ENCODE measurements at places on chromosomes 11 and 22. TPM values are rescaled to one million over a fixed set of nuclear protein-coding genes. Genes with fewer than 3 reads are reported as not detected.

NAALADL1 gene
- 8.1 TPM for polyA plus RNA-seq

SAMM50 gene
- polyA plus RNA-seq = 64.6 TPM

DNA sequence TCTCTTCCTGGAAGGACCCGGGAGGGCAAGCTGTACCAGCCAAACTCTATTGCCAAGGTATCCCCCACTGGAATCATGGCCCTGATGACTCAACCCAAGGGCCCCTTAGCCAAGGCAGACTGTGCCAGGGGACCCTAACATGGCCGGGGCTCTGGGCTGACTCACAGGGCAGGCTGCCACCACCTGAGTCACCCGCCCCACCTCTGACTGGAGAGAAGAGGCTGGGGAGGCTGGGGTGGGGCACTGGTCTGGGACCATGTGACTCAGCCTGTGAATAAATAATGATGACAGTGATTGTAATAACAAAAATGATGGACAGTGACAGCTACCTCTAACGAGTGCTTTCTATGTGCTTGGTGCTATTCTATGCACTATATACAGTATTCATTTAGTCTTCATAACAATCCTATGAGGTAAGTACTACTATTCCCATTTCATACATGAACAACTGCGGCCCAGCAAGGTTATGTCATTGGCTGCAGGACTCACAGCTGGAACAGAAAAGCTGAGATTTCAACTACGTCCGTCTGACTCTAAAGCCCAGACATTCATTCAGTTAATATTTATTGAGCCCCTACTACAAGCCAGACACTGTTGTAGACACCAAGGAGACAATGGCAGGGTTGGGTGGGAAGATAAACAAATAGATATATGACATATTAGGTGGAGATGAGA, 84.2 kb downstream of the FBXO7 start:
- H3K27ac ChIP-seq = no peak overlapping the region
- DNase-seq = no peak
- H3K4me3 ChIP-seq = no peak overlapping the region
- H3K27me3 ChIP-seq = no peaks in the 10 kb centered on the region

DNA sequence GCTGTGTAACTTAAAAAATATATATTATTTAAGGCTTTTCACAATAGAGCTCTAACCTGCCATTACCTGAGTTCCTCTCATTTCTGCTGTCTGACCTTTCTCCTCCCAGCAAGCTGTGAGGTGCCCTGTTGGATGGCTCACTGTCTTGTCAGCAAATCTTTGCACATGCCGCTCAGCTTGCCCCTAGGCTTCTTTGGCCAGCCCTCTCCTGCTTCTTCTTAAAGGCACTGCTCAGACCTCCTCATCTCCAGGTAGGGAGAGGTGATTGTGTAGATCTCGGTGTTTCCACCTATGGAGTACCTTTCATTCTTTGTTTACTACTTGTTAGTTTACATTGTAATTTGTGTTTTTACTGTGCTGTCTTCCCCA, 96.5 kb downstream of the EXT2 start:
- H3K4me3 ChIP-seq = no peak overlapping the region
- no peak overlapping the region for H3K27ac ChIP-seq
- H3K27me3 ChIP-seq = no peaks in the 10 kb centered on the region
- no peaks in the 10 kb centered on the region for H3K36me3 ChIP-seq

- H3K27ac ChIP-seq = peak overlapping the region; percentile 9
- peaks cover 7% of the 10 kb centered on the region for H3K36me3 ChIP-seq
- no peaks in the 10 kb centered on the region for H3K27me3 ChIP-seq
These were observed 749 bp downstream of the VWA5A start for GRCh38 chr11:124115782-124116616.

GRCh38 chr22:22394591-22394990, 114.0 kb downstream of the ZNF280B start:
- peaks cover 23% of the 10 kb centered on the region for H3K4me1 ChIP-seq
- no peak overlapping the region for H3K27ac ChIP-seq
- no peak for DNase-seq
- no peaks in the 10 kb centered on the region for H3K36me3 ChIP-seq
- no peaks in the 10 kb centered on the region for H3K27me3 ChIP-seq

DNA sequence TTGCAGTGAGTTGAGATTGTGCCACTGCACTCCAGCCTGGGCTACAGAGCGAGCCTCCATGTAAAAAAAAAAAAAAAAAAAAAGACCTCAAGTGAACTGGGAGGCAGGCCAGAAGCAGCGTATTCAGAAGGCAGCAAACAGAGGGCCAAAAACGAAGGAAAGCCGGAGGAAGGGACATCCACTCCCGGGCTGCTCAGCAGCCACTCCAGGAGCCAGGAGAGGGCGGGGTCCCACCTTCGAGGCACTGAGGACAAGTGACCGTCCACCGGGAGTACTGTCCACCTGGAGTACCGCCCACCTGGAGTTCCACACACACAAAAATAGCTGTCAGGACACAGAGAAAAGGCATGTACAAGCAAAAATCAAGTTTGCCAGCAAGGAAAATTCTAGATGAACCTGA, 5.5 kb downstream of the TOLLIP start:
- H3K36me3 ChIP-seq = peaks cover 53% of the 10 kb centered on the region
- no peak for DNase-seq
- H3K4me1 ChIP-seq = peaks cover 89% of the 10 kb centered on the region
- no peaks in the 10 kb centered on the region for H3K27me3 ChIP-seq

DNA sequence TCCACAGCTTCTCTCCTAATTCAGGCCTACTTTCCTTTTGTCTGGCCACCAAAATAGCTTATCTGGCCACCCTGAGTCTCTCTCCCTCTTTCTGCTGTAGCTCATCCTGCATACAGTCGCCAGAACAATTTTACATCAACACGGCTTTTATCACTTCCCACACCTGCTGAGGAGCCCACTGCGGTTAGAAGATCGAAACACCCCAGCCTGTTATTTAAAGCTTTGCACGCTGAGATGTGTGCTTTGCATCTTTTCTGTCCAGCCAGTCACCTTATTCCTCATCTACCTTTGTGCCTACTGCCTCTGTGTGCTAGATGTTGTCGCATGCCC, 96.0 kb downstream of the COMMD9 start:
- no peaks in the 10 kb centered on the region for H3K27me3 ChIP-seq
- no peak overlapping the region for H3K27ac ChIP-seq
- no peak overlapping the region for H3K4me3 ChIP-seq
- H3K36me3 ChIP-seq = peaks cover 1% of the 10 kb centered on the region

GRCh38 chr22:19063581-19064353, 58.4 kb downstream of the DGCR2 start:
- DNase-seq = no peak
- no peaks in the 10 kb centered on the region for H3K27me3 ChIP-seq
- H3K4me3 ChIP-seq = no peak overlapping the region

DNA sequence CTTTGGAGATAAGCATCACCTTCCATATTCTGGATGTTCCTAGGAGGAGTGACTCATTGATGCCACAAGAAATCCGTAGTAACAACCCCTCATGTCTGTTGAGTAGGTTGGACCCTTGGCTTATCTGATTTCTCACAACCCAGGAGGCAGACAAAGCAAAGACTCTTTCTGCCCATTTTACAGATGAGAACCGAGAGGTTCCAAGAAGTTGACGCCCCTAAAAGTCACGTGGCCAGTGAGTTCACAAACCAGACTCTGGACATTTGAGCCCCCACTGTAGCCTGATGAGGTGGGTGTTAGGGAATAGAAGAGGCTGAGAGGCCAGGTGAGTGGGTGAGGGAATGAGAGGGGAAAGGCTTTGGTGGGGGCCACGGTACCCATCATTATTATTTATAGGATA, 70.3 kb downstream of the TSPAN18 start:
- H3K4me3 ChIP-seq = no peak overlapping the region
- H3K4me1 ChIP-seq = peaks cover 87% of the 10 kb centered on the region
- no peak for DNase-seq

DNA sequence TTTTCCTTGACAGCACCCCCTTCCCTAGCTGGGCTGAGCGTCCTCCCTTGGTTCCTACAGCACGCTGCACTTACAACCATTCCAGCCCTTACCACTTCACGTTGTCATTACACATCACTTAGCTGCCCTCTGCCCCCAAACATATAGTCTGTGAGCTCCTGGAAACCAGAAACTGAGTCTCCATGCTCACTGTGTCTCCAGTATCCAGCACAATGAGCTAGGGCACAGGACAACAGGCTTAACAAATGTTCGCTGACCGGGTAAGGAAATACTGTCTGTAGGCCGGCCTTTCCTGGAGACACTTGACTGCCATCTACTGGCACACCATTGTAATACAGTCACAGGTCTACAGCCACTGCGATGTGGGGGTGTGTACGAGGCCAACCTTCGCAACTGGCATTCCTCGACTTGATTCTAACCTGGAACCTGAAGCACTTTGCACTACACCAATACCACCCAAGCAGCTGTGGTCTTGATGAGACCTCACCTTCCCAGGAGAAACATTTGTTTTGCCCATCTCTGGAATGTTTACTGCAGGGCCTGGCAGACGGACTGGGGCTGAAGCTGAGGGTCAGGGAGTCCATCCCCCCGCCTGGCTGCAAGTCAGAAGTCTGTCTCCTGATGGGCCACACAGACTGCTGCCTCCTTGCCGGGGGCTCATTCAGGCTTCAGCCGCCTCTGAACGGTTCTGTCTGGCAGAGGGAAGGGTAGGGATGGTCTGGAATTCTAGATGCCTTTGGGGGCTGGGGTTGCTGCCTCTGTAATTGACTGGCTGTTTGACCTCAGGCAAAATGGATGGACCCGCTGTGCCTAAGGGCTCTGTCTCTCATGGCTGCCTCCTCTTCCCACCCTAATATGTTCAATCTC, 72.0 kb downstream of the SYN3 start:
- H3K27me3 ChIP-seq = no peaks in the 10 kb centered on the region
- H3K4me1 ChIP-seq = peaks cover 23% of the 10 kb centered on the region
- peak; percentile 97 for DNase-seq
- H3K36me3 ChIP-seq = no peaks in the 10 kb centered on the region
- H3K27ac ChIP-seq = peak overlapping the region; percentile 63

DNA sequence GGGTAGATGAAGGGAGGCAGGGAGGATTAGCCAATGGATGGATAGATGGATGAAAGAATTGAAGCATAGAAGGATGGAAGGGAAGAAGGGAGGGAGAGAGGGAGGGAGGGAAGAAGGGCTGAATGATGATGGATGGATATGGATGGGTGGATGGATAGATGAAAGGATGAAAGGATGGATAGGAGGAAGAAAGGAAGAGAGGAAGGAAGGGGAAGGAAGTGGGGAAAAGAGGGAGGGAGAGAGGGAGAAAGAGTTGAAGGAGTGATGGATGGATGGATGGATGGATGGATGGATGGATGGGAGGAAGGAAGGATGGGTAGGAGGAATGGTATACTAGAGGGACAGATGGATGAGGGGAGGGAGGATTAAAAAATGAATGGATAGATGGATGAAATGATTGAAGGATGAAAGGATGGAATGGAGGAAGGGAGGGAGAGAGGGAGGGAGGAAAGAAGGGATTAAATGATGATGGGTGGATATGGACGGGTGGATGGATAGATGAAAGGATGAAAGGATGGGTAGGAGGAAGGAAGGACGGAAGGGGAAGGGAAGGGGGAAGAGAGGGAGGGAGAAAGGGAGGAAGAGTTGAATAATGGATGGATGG, 145.9 kb downstream of the MN1 start:
- no peaks in the 10 kb centered on the region for H3K36me3 ChIP-seq
- DNase-seq = no peak
- peaks cover 7% of the 10 kb centered on the region for H3K4me1 ChIP-seq
- H3K27me3 ChIP-seq = no peaks in the 10 kb centered on the region

All from spinal cord (tissue), 10 donors.